ENCODE measurements at places on chromosomes 6 and 20.

- no peaks in the 10 kb centered on the region for H3K4me1 ChIP-seq
- no peak overlapping the region for H3K4me3 ChIP-seq
- H3K36me3 ChIP-seq = no peaks in the 10 kb centered on the region
Observed at GRCh38 chr6:159110013-159110412, 59.2 kb upstream of the FNDC1 start.

- H3K36me3 ChIP-seq = no peaks in the 10 kb centered on the region
- H3K4me1 ChIP-seq = no peaks in the 10 kb centered on the region
- no peak overlapping the region for H3K27ac ChIP-seq
- no peak for DNase-seq
- no peaks in the 10 kb centered on the region for H3K27me3 ChIP-seq
- H3K4me3 ChIP-seq = no peak overlapping the region
Observed at GRCh38 chr6:161487217-161487531, 213.3 kb upstream of the AGPAT4 start.

DNA sequence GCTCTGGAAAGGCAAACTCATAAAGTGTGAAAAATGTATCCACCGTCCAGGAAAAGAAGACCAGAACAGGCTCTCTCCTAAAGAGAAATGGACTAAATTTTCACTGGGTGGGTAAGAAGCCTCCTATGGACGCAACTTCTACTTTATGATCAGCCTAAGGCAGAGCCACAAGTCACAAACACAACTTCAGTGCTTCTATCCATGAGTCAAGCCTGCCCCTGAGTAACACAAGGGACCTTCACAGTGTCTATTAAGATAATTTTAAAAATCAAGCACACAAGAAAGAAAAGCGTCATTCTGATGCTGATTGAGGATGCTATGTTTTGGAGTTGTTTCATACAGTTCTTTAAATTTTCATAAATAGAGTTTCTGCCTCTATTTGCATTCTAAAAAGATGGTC is 601.7 kb upstream of the ARID1B start:
- no peak overlapping the region for H3K4me3 ChIP-seq
- H3K27ac ChIP-seq = no peak overlapping the region
- H3K27me3 ChIP-seq = no peaks in the 10 kb centered on the region
- no peak for DNase-seq

DNA sequence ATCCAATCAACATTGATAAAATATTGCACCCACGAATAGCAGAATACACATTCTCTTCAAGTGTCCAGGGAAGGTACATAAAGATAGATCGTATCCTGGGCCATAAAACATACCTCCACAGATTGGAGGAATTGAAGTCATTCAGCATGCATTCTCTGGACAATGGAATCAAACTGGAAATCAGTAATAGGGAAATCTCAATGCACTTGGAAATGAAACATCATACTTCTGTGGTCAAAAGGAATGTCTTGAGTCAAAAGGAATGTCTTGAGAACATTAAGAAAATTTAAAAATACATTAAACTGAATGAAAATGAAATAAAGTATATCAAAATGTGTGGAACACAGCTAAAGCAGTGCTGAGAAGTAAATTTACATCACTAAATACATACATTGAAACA is 138.8 kb downstream of the TFAP2A start:
- DNase-seq = no peak
- H3K4me1 ChIP-seq = no peaks in the 10 kb centered on the region
- no peak overlapping the region for H3K4me3 ChIP-seq

DNA sequence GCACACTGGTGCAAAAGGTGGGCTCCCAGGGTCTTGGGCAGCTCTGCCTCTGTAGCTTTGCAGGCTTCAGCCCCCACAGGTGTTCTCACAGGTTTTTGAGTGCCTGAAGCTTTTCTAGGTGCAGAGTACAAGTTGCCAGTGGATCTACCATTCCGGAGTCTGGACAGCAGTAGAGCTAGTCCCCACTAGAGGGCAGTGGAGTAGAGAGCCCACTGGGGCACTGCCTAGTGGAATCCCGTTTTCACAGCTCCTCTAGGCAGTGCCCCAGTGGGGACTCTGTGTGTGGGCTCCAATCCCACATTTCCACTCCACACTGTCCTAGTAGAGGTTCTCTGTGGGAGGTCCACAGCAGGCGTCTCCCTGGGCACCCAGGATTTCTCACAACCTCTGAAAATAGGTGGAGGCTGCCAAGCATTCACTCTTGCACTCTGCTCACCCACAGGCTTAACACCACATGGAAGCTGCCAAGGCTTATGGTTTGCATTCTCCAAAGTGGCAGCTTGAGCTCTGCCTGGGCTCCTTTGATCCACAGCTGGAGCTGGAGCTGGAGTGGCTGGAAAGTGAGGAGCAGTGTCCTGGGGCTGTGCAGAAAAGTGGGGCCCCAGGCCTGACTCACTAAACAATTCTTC is 86.3 kb upstream of the PROKR2 start:
- no peaks in the 10 kb centered on the region for H3K36me3 ChIP-seq
- H3K4me1 ChIP-seq = no peaks in the 10 kb centered on the region
- no peaks in the 10 kb centered on the region for H3K27me3 ChIP-seq
- H3K27ac ChIP-seq = no peak overlapping the region
- H3K4me3 ChIP-seq = no peak overlapping the region

DNA sequence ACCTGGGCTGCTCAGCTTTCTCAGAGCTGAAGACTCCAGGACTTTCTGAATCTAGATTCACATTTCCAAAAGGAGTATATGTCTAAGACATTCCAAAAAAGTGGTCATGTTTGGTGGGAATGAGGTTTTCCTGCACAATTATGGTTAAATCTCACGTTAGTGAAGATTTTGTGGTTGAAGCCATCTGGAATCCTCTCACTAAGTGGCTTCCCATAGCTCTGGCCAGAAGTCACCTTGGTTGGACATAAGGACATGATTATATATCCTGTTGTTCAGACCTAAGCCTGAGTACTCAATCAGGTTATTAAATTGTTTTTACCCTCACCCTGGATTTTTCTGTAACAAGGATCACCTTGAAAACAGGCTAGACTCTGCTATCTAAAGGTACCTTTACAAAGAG is 176.1 kb upstream of the PLN start:
- H3K36me3 ChIP-seq = no peaks in the 10 kb centered on the region
- no peaks in the 10 kb centered on the region for H3K27me3 ChIP-seq
- H3K4me3 ChIP-seq = no peak overlapping the region
- H3K27ac ChIP-seq = no peak overlapping the region
- DNase-seq = no peak

DNA sequence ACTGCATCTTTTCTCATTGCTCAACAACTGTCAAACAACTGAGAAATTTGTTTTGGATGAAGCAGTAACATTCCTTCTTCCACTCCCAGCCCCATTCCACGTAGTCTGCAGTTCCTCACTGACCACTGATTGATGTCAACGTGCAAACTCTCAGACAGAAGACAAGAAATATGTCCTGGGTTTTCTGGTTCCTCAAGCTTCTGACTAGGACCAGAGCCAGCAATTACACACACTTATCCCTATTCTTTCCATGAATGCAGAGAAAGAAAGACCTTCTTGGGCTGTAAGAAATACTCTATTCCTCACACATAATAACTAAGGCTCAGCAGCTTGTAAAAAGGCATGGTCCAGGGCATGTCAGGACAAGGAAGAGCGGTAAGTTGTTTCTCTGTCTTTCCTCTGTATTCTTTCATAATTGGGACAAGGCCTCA is 790.1 kb upstream of the SLC35B3 start:
- H3K4me3 ChIP-seq = no peak overlapping the region
- H3K27ac ChIP-seq = no peak overlapping the region
- no peaks in the 10 kb centered on the region for H3K27me3 ChIP-seq
- DNase-seq = no peak
- no peaks in the 10 kb centered on the region for H3K36me3 ChIP-seq

DNA sequence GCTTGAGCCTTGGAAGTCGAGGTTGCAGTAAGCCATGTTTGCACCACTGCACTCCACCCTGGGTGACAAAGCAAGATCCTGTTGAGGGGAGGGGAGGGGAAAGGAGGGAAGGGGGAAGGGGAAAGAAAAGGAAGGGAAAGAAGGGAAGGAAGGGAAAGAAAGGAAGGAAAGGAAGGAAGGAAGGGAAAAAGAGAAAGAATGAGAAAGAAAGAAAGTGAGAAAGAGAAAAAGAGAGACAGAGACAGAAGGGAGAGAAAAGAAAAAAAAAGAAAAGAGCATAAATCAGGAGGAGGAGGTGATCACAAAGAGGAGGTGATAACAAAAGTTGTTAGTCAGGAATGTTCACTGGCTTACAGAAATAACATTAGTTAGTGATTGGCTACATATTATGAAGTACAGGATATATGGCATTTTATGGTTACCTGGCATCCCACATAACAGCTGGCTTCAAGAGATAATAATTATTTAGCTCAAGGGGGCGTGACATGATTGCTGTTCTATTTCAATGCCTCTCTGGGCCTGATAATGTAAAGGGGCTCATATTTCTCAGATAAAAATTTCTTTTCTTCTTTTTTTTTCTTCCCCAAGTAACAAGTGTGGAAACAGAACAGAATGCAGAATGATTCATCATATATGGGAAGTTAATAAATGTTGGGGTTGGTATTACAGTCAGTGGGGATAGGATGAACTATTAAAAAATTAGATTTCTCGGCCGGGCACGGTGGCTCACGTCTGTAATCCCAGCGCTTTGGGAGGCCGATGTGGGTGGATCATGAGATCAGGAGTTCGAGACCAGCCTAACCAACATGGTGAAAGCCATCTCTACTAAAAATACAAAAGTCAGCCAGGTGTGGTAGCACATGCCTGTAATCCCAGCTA is 27.1 kb downstream of the SAMHD1 start:
- no peak overlapping the region for H3K27ac ChIP-seq
- H3K36me3 ChIP-seq = no peaks in the 10 kb centered on the region
- no peaks in the 10 kb centered on the region for H3K27me3 ChIP-seq
- no peak overlapping the region for H3K4me3 ChIP-seq

DNA sequence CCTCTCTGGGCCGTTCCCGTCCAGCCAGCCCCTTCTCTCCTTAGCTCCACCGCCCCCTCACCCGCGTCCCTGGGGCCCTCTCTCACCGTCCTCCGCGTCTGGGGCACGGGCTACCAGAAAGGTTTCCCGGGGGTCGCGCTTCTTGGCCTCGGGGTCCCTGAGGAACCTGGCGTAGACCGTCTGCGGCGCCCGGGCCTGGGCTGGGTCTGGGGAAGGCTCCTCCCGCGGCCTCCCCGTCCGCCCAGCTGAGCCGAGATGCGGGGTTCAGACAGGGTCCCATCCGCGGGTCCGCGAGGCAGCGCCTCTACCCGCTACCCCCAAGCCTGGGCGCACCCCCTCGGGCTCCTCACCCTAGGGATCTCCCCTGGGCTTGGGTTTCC is 1.1 kb downstream of the TULP1 start:
- peaks cover 3% of the 10 kb centered on the region for H3K27me3 ChIP-seq
- H3K4me1 ChIP-seq = no peaks in the 10 kb centered on the region
- no peak overlapping the region for H3K27ac ChIP-seq
- H3K4me3 ChIP-seq = no peak overlapping the region
- no peak for DNase-seq
- no peaks in the 10 kb centered on the region for H3K36me3 ChIP-seq

GRCh38 chr6:134177753-134178160 is 125.3 kb upstream of the SLC2A12 start:
- peak overlapping the region; percentile 29 for H3K4me3 ChIP-seq
- DNase-seq = peak; percentile 24
- no peaks in the 10 kb centered on the region for H3K4me1 ChIP-seq

- H3K4me1 ChIP-seq = no peaks in the 10 kb centered on the region
- no peak overlapping the region for H3K4me3 ChIP-seq
- H3K27me3 ChIP-seq = no peaks in the 10 kb centered on the region
- H3K27ac ChIP-seq = no peak overlapping the region
- H3K36me3 ChIP-seq = no peaks in the 10 kb centered on the region
Observed at GRCh38 chr6:111291336-111292259, 191.4 kb downstream of the REV3L start.

DNA sequence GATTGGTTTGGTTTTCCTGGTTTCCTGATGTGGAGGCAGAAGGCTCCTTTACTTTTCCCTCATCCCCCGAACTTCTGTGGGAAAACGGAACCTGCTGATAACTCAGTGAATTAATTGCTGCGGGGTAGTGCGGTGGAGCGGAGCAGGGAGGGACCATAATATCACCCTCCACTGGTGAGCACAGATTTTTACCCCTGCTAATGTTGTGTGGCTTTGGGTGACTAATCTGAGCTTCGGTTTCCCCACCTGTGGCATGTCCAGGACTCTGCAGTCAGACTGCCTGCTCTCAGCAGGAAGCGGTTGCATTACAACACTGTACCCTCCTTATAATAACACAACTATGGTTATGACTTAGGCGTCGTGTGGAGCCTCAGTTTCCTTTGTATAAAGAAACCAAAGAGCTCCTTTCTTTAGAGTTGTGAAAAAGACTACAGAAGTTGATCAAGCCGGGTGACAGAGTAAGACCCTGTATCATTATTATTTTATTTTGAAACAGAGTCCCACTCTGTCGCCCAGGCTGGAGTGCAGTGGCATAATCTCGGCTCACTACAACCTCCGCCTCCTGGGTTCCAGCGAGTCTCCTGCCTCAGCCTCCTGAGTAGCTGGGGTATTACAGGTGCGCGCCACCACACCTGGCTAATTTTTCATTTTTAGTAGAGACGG is 2.2 kb upstream of the ID1 start:
- DNase-seq = no peak
- H3K27ac ChIP-seq = peak overlapping the region; percentile 77
- no peak overlapping the region for H3K4me3 ChIP-seq
- peaks cover 4% of the 10 kb centered on the region for H3K4me1 ChIP-seq
- no peaks in the 10 kb centered on the region for H3K27me3 ChIP-seq
- no peaks in the 10 kb centered on the region for H3K36me3 ChIP-seq

DNA sequence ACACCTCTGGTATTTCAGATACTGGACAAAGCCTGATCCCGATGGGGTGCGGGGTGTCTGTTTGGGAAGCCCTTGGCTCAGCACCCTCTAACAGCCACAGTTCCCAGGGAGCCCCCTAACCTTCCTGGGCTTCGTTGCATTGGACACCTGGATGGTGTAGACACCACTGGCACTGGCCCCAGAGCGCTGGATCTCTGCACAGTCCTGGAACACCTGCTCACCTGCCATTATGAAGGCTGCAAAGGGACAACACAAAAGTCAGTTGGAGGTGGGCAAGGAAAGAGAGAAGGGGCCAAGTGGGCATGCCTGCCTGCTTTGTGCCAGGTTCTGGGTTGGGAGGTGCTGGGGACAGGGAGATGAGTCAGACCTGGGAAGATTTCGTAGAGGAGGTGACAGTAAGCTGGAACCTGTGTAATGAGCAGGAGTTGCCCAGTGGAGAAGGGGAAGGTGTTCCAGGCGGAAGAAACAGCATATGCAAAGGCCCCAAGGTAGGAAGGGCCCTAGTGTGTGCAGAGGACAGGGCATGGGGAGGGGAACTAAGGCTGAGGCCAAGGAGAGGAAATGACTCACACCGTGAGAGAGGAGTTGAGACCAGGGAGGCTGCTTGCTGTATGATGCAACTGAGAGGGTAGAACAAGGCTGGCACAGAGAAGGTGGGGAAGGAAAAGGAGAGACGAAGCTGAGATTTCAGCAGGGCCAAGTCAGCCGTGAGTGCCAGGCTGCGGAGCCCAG is 34.9 kb downstream of the ANGPT4 start:
- no peak overlapping the region for H3K4me3 ChIP-seq
- no peak for DNase-seq
- H3K27me3 ChIP-seq = no peaks in the 10 kb centered on the region
- H3K4me1 ChIP-seq = no peaks in the 10 kb centered on the region
